ENCODE measurements at places on chromosomes 5 and 9.

DNA sequence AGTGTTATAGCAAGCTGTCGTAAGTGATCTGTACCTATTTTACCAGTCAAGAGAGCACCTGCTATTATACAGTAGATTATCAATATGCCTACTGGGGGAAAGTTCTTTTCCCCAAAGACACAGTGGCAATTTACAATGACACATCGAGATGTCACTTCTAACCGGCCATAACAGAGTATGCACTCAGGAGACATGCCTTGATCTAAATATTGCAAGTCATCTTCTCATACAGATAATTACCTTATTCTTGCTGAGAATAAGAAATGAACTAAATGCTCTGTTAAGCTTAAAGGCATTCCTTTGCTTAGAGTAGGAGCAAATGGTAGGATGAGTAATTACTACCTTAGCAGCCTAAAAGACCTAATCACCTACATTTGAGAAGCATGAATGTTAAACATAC lies 71.6 kb downstream of the PKD2L2 start:
- DNase-seq = no peak

GRCh38 chr5:133245191-133246052 lies 193.6 kb downstream of the HSPA4 start:
- no peak for DNase-seq

DNA sequence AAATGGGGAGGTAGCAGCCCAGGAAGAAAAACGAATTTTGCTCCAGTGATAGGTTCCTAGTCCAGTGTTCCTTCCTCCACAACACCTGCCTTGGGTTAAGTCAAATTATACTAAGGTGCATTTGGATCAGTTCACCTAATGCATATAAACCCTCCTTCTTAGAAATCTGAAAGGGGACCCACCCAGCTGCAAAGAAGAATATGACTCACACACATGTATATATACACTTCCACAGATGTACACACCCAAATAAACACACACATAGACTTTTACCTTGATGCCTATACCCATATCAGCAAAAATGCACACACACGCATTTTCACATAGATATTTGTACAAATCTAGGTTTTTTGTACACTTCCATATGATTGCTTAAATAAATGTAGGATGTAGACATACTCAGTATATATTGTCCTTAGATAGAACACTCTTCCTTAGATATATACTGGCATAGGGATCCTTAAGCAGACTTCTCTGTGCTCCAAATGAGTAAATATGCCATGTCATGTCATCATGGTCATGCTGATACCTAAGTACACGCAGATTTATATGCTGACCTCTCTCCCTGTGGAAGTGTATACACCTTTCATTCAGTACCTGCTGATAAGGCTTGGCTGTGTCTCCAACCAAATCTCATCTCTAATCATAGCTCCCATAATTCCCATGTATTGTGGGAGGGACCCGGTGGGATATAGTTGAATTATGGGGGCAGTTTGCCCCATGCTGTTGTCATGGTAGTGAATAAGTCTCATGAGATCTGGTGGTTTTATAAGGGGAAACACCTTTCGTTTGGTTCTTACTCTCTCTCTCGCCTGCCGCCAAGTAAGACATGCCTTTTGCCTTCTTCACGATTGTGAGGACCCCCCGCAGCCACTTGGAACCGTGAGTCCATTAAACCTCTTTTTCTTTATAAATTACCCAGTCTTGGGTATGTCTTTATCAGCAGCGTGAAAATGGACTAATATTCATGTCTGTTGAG lies 10.2 kb downstream of the ADRB2 start:
- no peak for DNase-seq

DNA sequence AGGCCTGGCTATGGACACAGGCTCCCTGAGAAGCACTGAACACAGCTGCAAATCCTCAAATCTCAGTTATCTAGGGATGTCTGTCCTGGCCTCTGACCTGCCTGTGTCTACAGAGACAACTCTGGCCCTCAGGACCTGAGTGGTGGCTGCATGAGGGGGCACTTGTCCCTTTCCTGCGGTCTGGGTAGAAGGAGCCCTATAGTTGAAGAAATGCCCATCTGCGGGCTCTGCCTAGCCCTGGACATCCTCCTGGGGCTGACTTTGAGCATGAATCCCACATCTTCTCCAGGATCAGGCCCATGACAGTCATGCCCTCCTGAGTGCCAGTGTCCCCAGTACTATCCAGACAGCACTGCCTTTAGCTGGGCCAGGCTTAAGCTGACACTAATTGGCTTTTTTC lies 10.0 kb downstream of the DNAJB5 start:
- DNase-seq = no peak

DNA sequence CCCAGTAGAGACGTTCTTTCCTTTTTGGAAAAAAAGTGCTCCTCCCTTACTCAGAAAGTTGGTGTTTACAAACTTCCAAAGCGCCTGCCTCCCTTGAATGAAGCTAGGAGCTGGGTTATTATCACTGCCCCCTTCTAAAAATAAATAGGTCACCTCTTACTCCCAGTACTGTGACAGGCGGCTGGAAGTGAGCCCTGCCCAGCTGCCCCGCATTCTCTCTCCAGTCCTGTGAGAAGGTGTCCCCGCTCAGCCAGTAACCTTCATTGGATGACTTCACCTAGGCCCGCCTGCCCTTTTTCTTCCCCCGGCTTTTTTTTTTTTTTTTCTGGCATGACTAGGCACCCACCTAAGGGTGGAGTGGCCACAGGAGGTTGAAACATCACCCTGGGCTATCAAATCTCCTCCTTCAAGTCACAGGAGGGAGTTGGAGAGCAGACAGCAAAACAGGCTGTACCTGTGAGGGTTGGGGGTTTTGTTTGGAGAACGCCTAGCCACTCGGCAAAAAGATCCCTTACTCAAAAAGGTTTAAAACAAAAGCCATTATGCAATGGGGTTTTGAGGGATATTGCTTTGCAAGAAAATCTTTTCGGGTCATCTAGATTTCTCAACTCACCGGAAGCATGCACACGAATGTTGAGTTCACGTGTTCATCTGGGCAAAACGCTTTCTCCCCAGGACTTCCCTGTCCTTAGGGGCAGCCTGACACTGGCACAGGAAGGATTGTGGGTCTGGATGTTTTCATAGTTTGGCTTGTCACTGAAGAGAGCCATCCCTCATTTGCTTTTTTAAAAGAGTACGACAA lies 43.3 kb upstream of the ZNF622 start:
- no peak for DNase-seq

DNA sequence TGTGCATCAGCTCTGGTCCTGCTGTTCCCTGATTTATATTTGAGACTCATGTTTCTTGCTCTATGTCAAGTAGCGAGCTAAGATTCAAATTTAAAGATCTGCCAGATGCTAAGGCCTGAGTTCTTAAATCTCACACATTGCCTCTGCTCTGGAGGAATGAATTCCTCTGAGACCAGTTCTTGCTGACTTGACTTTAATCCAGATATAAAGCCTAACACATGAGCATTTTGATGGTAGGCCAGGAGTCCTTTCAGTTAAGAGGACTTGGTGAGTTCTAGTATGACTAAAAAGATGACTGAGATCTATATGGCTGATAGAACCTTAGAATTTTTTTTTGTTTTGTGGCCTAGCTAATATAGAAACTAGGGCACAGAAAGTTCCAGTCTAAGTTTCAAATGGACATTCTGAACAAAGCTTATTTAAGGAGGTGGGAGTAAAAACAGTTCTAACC lies 1.3 kb upstream of the INIP start:
- no peak for DNase-seq

GRCh38 chr5:81751836-81752643 lies 1.1 kb upstream of the SSBP2 start:
- no peak for DNase-seq

Measured in iPS DF 19.7 (cell line).